ENCODE measurements at places on chromosomes 1 and 21.

DNA sequence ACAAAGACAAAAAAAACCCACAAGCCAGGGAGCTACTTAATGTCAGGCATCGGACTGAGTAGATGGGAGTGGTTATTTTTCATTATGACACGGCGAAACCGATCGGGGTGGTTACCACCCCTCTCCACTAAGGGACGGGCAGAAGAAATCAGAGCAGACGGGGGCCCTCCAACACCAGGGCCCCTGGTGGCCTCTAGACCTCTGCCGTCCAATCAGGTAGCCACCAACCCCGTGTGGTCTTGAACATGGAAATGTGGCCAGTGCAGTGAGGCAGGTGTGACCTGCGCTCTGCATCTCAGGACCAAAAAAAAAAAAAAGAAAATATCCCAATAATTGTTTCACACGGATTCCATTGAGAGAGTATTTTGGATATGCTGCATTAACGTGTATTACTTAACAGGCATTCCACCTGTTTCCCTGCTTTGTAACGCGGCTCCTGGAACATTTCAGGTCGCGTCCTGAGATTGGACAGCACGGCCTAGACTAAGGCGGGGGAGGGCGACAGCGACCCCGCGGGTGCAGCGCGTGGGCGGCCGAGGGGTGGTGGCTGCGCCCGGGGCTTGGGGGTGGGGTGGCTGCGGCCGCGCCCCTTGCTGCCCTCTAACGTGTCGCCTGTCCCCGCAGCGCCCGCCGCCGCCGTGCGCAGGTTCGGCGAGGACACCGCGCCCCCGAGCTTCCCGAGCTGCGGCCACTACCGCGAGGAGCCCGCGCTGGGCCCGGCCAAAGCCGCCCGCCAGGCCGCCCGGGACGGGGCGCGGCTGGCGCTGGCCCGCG, 48.3 kb downstream of the SIM2 start:
- no peak for DNase-seq

GRCh38 chr1:27882543-27882903, 10.2 kb downstream of the THEMIS2 start:
- no peak for DNase-seq

GRCh38 chr1:99218999-99219398, 45.3 kb upstream of the PLPPR4 start:
- DNase-seq = no peak

GRCh38 chr1:59814180-59814900, 409 bp upstream of the HOOK1 start:
- DNase-seq = peak; percentile 98

DNA sequence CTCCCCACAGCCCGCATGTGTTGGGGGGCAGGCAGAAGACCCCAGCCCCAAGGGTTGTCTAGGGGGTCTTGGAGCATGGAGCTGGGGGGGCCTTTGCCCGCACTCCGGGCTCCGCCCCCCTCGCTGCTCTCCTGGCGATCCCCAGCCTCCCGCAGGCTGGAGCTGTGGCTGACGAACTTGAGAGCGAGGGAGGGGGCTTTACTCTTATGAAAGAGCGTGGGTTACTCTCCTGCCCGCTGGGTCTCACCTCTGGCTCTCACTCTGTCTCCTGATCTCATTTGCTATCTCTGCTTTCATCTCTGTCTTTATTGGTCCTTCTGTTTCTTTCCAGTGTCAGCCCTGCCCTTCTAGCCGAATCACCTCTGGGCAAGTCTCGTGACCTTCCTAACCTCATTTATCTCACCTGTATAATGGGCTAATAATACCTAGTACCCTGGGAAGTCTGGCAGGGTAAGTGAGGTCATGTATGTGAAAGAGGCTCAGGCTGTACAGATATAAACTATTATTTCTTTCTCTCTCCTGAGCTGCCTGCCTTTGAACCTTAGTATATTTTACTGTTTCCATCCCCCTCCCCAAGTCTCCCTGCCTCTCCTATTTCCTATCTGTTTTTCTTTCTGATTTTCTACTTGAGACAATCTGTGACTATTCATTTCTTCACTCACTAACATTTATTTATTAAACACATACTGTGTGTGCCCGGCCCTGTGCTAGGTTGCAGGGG, 731 bp downstream of the EFNA4 start:
- peak; percentile 85 for DNase-seq

- DNase-seq = no peak
These were observed 158.3 kb downstream of the PLXNA2 start for GRCh38 chr1:208085655-208086515.

DNA sequence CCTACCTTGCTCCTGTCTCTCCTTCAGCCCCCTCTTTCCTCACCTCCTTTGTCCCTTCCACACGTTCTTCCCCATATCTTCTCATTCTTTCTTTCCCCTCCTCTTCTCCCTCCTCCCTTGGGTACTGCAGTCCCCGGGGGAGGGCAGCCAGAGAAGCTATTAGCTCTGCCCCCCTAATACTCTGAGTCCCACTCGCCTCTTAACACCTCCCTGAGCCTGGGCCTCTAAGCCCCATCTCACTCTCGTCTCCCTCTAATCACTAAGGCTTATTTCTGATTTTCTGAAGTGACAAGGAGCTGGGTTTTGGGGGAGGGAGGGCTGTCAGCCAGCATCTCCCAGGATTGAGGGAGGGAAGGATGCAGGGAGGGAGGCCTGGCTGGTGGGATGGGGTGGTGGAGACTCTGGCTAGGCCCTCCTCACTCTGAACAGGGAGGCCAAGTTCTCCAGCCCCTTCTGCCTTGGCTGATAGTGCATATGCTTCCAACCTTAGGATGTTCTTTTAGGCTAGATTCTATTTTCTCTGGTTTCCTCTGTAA, 25.6 kb upstream of the DMBX1 start:
- DNase-seq = no peak

DNA sequence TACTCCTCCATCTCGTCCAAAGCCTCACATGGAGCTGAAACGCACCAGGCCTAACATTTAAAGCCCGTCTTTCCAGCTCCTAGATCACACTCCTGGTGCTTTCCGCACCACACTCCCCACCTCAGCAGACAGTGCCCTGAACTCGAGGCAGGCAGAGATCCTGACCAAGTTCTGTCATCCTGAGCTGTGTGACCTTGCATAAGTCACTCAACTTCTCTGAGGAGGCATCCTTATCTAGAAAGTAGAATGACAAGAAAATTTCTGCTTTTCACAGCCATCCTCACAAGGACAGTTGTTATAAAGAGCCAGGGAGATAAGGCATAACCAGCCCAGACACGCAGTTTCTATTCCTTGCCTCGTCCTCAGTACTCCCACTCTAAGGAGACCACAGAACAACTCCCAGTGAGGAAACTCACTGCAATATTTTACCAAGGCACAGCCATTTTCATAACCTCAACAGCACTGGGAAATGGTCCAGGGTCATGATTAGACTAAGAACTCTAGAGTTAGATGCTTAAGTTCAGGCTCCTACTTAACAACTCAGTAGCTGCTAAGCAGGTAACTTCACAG, 3.1 kb downstream of the LRP8 start:
- no peak for DNase-seq

GRCh38 chr1:47479664-47480063, 41.8 kb downstream of the FOXD2 start:
- DNase-seq = no peak

- DNase-seq = no peak
These were observed 30.1 kb downstream of the SPSB1 start for GRCh38 chr1:9322661-9323244.

DNA sequence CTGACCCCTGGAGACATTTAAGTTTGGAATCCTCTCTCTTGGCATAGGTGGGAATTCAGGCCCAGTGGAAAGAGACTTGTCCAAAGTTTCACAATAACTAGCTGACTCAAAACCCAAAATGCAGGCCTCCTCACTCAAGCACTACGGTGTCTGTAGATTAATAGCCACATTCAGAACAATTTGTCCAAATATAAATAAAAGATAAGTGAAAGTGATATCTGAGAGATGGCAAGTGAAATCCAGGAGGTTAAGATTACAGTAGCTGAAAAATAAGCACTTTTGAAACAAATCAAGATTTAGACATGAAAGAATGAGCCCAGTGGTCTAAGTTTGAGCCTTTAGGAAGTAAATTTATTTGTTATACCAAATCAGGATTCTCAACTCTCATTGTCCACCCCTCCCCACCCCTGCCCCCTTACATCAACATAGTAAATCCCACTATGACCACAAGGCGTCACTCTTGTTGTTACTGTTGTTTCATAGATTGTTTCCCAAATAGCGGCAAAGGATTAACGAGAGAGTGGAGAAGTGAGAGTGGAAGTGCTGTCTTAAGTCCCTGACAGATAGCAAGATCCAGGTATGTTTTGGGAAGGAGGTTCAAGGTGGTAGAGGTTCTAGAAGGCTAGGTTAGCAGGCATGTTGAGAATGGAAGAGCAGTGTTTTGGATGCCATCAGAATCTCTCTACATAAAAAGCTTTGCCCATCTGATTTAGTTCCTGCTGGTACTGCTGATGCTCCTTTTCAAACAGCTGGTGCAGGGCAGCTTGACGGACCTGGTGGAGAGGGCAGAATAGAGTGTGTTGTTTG, 7.1 kb upstream of the TPM3 start:
- peak; percentile 39 for DNase-seq

GRCh38 chr1:111754984-111755330, 744 bp upstream of the DDX20 start:
- peak; percentile 86 for DNase-seq

DNA sequence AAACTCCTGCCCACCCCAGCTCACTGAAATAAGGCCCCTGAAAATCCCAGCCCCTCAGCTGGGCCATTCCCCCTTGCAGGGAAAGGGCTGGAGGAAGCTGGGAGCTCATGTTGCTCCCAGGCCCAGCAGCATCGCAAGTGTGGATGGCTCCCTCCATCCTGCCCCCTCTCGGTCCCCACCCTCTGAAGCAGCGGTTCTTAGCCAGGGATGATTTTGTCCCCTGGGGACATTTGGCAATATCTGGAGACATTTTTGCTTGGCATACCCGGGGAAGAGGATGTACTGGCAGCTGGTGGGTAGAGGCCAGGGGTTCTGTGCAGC, 56.8 kb downstream of the PSMG1 start:
- no peak for DNase-seq

- DNase-seq = no peak
These were observed 55.5 kb downstream of the TLR5 start for GRCh38 chr1:223087291-223088255.

DNA sequence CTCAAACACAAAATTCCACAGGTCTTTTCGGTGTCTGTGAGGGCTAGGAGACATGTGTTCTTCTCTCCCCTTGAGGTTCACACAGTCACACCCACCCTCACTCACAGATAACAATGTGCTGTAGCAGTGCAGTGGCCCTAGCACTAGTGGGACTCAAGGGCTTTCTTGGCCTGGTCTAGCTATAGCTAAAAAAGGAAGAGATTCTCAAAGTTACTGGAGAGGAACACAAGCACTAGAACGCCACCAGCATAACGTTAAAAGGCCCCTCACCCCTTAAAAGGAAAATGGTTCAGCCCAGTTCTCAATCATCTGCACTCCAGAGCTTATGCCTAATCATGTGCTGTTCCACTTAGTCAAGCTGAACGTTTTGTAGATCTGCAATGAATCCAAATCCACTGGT, 39.5 kb downstream of the RGS8 start:
- no peak for DNase-seq

- no peak for DNase-seq
These were observed 79.0 kb upstream of the B3GALT5 start for GRCh38 chr21:39533545-39534380.

DNA sequence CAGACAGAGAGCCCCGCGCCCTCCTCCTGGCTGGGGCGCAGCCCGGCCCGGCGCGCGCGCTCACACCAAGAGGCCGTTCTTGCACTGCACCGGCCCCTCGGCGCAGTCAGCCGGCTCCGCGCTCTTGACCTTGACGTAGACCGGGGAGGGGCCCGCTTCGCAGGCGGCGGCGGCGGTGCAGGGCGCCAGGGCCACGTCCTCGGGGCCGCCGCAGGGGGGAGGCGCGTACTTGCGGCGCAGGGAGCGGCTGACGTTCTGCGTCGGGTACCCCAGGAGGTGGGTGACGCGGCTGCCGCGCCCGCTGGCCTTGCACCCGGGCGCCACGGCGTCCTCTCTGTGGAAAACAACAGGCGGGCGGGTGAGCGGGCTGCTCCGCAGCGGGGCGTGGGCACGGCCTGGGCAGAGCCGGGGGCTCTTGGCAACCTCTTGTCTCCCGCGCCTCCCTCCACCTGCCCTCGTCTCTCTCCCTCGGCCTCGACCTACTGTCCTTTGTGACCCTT, 7.7 kb downstream of the VSIG8 start:
- DNase-seq = peak; percentile 92

GRCh38 chr1:181504399-181504842, 21.1 kb downstream of the CACNA1E start:
- DNase-seq = peak; percentile 40

- no peak for DNase-seq
These were observed 102.6 kb downstream of the APP start for GRCh38 chr21:26067836-26068594.
